ENCODE measurements at places on chromosomes 7 and 10. TPM values are rescaled to one million over a fixed set of nuclear protein-coding genes. Genes with fewer than 3 reads are reported as not detected.
A peak's percentile ranks its signal among the peaks of the same experiment; 100 is the strongest.

DNA sequence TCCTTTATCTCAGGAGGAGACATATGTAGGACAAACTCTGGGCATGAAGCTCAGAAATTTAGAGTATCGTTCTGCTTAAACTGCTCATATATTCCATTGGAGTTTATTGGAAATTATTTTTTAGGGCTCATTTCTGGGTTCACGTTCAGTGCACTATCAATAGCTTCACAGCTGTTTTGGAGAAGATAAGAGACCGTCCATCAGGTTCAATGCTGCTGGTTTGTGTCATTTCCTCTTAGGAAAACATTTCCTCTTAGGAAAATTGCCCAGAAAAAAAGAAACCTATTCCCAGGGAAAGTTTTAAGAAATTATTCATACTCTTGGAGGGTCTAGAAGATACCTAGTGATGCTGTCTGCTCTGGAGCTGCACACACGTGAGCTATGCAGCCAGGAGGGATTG is 691.7 kb downstream of the GRID1 start:
- no peaks in the 10 kb centered on the region for H3K27me3 ChIP-seq
- no peaks in the 10 kb centered on the region for H3K4me1 ChIP-seq
- H3K4me3 ChIP-seq, result no peak overlapping the region
- H3K36me3 ChIP-seq, result no peaks in the 10 kb centered on the region
- no peak for DNase-seq

- H3K27ac ChIP-seq, result no peak overlapping the region
- no peaks in the 10 kb centered on the region for H3K27me3 ChIP-seq
- H3K36me3 ChIP-seq, result no peaks in the 10 kb centered on the region
- DNase-seq, result no peak
- no peak overlapping the region for H3K4me3 ChIP-seq
Measured at GRCh38 chr7:88746126-88746525, 13.4 kb upstream of the ZNF804B start.

- no peaks in the 10 kb centered on the region for H3K4me1 ChIP-seq
- no peak overlapping the region for H3K4me3 ChIP-seq
- no peaks in the 10 kb centered on the region for H3K36me3 ChIP-seq
- H3K27me3 ChIP-seq, result peaks cover 48% of the 10 kb centered on the region
Measured at GRCh38 chr7:39228946-39229345, 251.2 kb downstream of the POU6F2 start.

GRCh38 chr10:11142777-11143176 is 125.1 kb downstream of the CELF2 start:
- H3K27me3 ChIP-seq, result peaks cover 35% of the 10 kb centered on the region
- DNase-seq, result no peak
- H3K4me3 ChIP-seq, result no peak overlapping the region
- no peaks in the 10 kb centered on the region for H3K4me1 ChIP-seq
- no peak overlapping the region for H3K27ac ChIP-seq
- H3K36me3 ChIP-seq, result no peaks in the 10 kb centered on the region

- no peak overlapping the region for H3K4me3 ChIP-seq
- no peaks in the 10 kb centered on the region for H3K36me3 ChIP-seq
- peaks cover 45% of the 10 kb centered on the region for H3K27me3 ChIP-seq
- H3K4me1 ChIP-seq, result no peaks in the 10 kb centered on the region
- no peak for DNase-seq
Measured at GRCh38 chr10:1630304-1630703, 107.0 kb downstream of the ADARB2 start.

DNA sequence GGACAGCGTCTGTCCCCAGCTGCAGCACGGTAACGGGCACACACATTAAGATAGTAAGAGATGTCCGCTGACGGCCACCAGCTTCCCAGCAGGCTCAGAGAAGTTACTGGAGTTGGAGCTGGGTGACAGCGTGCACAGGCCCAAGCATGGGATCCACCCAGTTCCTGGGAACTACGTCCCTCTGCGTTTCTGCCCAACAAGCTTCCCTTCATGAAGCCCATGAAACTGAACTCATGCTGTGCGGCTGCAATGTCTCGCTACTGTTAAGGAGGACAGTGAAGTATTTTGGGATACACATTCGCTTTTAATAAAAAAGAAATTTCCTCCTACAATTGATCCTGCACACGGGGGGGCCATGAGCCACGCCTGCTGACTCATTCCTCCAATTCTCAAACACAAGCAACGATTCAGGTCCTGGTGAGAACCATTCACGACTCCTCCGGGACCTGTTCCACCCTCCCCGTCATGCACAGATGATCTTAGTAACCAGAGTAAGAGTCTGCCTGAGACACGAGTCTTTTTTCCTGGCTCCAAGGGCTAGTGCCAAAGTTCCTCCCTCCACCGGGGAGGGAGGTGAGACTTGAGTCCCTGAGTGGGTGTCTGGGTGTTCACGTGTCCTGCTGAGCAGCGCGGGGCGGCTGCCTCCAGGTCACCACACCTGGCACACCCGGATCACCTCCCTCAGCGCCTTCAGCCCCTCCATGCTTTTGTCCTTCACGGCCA is 2.6 kb downstream of the PSMG3 start:
- peak; percentile 59 for DNase-seq
- peaks cover 34% of the 10 kb centered on the region for H3K4me1 ChIP-seq
- no peak overlapping the region for H3K4me3 ChIP-seq
- H3K36me3 ChIP-seq, result peaks cover 6% of the 10 kb centered on the region
- H3K27ac ChIP-seq, result peak overlapping the region; percentile 24

Gene TDRD1
- total RNA-seq, result not detected

Gene TMEM213
- not detected for total RNA-seq

Gene DDX56
- total RNA-seq, result 113 TPM

Measured in PC-9 (cell line).